Activated naive CD8-positive, alpha-beta T cell treated with anti-CD3 and anti-CD28 coated beads, Interleukin-2, amount 10 ng/mL, durations not matched to agents 7 days and 5 days (primary cell): ENCODE measurements at places on chromosomes 3 and 15. TPM values are rescaled to one million over a fixed set of nuclear protein-coding genes. Genes with fewer than 3 reads are reported as not detected.

Gene DENND4A
- total RNA-seq, result 56.7 TPM

Gene ZFAND6
- total RNA-seq, result 58.3 TPM

Gene CHRNA5
- 1.2 TPM for total RNA-seq

DNA sequence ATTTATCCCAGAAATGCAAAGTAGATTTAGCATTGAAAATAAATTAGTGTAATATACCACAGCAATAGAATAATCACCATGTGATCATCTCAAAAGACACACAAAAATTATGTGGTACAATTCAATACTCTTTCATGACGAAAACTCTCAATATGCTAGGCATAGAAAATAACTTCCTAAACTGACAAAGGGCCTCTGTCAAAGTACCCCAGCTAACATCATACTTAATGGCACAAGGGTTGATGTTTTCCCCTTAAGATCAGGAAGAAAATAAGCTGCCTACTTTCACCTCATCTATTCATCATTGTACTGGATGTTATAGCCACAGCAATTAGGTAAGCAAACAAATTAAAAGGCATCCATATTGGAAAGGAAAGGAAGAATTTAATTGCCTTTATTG lies 22.7 kb upstream of the NIPA2 start:
- no peak overlapping the region for H3K4me3 ChIP-seq
- no peaks in the 10 kb centered on the region for H3K4me1 ChIP-seq
- no peaks in the 10 kb centered on the region for H3K27me3 ChIP-seq
- H3K27ac ChIP-seq, result no peak overlapping the region

Gene ZNF662
- 2.2 TPM for total RNA-seq

Gene EPHB1
- 0.39 TPM for total RNA-seq

Gene CNTN4
- not detected for total RNA-seq

Gene CELF6
- total RNA-seq, result 2.2 TPM

DNA sequence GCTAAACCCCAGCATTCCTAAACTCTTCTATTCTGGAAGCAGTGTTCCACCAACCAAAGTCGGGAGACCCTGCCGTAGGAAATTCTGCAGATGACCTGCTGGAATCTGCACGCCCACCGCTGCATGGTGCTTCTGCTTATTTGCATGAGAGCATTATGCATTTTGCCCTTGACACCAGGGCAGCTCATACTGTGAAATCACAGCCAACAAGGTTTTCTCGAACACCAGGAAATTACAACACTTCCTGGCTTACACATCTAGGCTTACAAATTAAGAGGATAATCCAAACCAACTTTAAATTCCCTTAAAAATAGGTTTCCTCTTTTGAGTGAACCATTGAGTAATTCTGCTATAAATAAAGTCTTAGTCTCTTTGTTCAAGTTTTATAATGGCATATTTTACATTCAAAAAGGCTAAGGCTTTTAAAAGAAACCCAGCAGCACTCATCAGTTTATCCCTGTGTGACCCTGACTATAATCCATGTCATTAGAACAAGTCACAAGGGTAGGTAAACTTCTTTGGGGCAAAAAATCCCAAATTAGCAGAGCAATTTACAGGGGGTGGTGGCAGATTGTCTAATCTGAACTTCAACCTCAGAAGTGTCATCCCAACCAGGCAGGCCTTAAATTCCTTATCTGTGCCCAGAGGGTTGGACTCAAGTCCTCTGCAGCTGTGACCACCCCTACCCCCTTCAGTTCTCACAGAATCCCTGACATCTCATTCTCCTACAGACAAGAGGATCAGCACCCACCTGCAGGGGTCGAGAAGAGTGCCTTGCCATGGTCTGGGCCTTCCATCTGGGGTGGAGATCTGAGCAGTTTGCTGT lies 33.5 kb upstream of the RBP1 start:
- H3K4me3 ChIP-seq, result no peak overlapping the region
- no peak for DNase-seq
- no peak overlapping the region for H3K27ac ChIP-seq
- H3K27me3 ChIP-seq, result peaks cover 4% of the 10 kb centered on the region
- H3K4me1 ChIP-seq, result peaks cover 1% of the 10 kb centered on the region
- H3K36me3 ChIP-seq, result no peaks in the 10 kb centered on the region

GRCh38 chr3:140942221-140943104 lies 827 bp downstream of the SLC25A36 start:
- peak overlapping the region; percentile 97 for H3K27ac ChIP-seq
- H3K4me3 ChIP-seq, result peak overlapping the region; percentile 95
- peaks cover 5% of the 10 kb centered on the region for H3K36me3 ChIP-seq
- peak; percentile 62 for DNase-seq

GRCh38 chr3:176799675-176800074 lies 397.6 kb downstream of the TBL1XR1 start:
- DNase-seq, result no peak
- no peak overlapping the region for H3K27ac ChIP-seq
- no peak overlapping the region for H3K4me3 ChIP-seq
- H3K4me1 ChIP-seq, result no peaks in the 10 kb centered on the region
- no peaks in the 10 kb centered on the region for H3K36me3 ChIP-seq
- H3K27me3 ChIP-seq, result no peaks in the 10 kb centered on the region

Gene IGSF10
- not detected for total RNA-seq

DNA sequence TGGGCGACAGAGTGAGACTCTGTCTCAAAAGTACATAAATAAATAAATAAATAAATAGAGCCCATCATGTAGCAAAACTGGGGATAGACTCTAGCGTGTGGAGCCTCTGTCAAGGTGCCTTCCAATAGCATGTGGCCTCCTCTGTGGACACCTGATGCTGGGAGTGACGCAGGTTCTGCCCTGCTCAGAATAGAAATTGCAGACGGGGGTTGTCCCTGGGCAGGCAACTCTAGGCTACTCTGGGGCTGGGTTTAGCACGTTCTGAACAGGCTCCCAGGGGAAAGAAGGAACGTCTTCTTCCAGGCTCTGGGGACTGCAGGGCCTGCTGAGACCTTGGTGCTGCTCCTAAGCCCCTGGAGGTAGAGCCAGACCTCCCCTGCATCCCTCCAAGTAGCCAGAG lies 65.3 kb downstream of the EPHB3 start:
- H3K4me3 ChIP-seq, result no peak overlapping the region
- DNase-seq, result no peak
- H3K4me1 ChIP-seq, result no peaks in the 10 kb centered on the region
- no peaks in the 10 kb centered on the region for H3K36me3 ChIP-seq
- no peak overlapping the region for H3K27ac ChIP-seq

GRCh38 chr3:55322638-55323037 lies 164.5 kb downstream of the WNT5A start:
- DNase-seq, result no peak
- H3K4me1 ChIP-seq, result no peaks in the 10 kb centered on the region
- no peak overlapping the region for H3K4me3 ChIP-seq

Gene TIGIT
- total RNA-seq, result 35.5 TPM

- peaks cover 3% of the 10 kb centered on the region for H3K36me3 ChIP-seq
- H3K4me3 ChIP-seq, result no peak overlapping the region
These were observed 69.6 kb upstream of the CTNNB1 start for GRCh38 chr3:41129731-41130130.

DNA sequence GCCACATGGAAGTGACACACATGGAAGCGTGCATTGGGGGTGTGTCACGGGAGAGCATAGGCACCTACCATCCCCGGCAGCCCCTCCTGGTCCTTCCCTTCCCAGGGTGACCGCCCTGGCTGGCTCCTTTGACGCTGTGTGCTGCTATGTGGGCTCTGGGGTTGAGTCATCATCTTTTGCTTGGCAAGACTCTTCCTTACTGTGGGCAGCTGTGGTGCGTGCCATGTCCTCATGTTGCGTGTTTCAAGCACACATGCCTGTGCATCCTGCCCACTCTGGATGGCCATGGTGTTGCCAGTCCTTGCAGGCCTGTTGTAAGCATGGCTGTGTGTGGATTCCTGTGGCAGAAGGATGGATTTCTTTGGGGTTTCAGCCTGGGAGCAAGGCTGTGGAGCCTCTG lies 14.0 kb downstream of the PLXNA1 start:
- no peaks in the 10 kb centered on the region for H3K4me1 ChIP-seq
- DNase-seq, result no peak
- H3K27ac ChIP-seq, result no peak overlapping the region
- no peak overlapping the region for H3K4me3 ChIP-seq
- no peaks in the 10 kb centered on the region for H3K27me3 ChIP-seq

Gene CRABP1
- not detected for total RNA-seq

GRCh38 chr3:26703519-26703918 lies 80.9 kb downstream of the LRRC3B start:
- no peak overlapping the region for H3K4me3 ChIP-seq
- H3K36me3 ChIP-seq, result no peaks in the 10 kb centered on the region
- no peaks in the 10 kb centered on the region for H3K4me1 ChIP-seq
- no peaks in the 10 kb centered on the region for H3K27me3 ChIP-seq
- no peak for DNase-seq

DNA sequence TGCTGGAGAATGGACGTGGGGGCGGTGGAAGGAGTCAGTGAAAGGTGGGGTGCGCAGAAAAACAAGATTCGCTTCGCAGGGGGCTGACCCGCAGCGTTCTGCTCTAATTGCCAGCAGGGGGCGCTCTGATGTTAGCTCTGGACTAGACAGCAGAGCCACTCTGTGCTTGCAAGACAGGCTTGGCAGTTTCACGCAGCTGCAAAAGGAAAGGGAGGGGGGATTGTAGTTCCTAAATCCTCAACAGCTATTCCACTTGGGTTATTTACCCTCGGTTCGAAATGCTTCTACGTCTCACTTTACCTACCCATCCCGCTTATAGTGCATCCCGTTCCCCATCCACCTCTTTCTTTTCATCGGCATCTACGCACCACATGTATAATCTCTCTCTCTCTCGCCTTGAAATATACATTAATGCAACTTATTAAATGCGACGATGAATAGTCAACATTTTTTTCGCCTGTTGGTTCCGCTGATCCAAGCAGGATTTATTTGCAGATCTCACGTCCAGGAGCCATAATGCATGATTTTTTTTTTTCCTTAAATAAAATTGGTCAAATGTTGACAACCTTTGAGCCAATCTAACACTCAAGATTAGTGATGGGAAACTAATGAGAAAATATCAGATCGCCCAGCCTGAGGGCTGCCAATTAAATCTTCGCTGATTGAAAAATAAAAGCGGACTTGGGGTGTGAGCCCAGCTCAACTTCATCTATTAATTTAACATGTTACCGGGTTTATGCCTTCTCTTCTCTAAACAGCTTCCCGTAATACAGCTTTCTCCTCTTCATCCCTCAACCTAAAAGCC lies 216.4 kb downstream of the MEIS2 start:
- peak; percentile 69 for DNase-seq
- peaks cover 94% of the 10 kb centered on the region for H3K27me3 ChIP-seq
- H3K36me3 ChIP-seq, result peaks cover 1% of the 10 kb centered on the region
- no peak overlapping the region for H3K4me3 ChIP-seq

DNA sequence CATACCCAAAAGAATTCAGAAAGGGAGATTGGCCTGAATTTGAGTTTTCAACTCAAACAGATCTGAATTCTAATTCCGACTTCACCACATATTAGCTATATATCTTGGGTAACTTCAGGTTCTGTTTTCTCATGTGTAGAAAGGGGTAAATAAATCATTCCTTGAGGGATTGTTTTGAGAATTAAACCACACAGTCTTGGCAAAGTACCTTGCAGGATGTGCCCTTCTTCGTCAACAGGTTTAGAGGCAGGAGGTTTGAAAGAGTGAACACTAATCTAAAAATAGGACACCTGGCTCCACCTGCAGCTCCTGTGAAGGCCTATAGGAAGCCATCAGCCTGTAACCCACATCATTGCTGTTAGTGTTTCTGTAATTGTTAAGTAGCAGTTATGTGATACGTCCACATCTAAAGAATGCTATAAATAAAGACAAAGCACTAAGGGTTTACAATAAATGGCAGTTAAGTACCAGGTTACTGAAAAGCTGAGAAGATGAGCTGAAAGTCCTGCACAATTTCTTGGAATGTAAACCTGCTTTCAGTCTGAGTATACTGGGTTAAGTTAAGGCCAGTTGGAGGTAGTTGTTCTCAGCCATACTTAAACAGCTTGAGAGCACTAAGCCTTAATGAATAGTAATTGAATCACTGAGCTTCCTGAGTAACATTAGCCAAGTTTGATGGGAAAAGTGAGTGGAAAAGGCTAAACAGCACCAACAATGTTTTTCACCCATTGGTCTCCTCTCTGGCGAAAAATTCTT lies 6.0 kb downstream of the CCDC80 start:
- no peaks in the 10 kb centered on the region for H3K36me3 ChIP-seq
- peaks cover 1% of the 10 kb centered on the region for H3K4me1 ChIP-seq
- DNase-seq, result no peak
- H3K4me3 ChIP-seq, result no peak overlapping the region
- no peak overlapping the region for H3K27ac ChIP-seq

DNA sequence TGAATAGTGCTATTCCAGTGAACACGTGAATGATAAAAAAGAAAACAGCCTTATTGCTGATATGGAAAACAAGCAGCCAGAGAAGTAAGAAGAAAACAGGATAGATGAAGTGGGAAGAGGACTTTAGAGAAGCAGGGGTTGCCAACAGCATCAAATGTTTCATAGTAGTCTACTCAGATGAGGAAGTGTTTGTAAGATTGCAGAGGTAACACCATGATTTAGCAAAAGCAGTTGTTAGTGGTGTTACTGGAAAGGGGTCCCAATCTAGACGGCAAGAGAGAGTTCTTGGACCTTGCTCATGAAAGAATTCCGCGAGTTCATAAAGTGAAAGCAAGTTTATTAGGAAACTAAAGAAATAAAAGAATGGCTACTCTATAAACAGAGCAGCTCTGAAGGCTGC lies 108.8 kb upstream of the MCTP2 start:
- H3K27ac ChIP-seq, result no peak overlapping the region
- no peak for DNase-seq
- no peaks in the 10 kb centered on the region for H3K36me3 ChIP-seq
- H3K4me3 ChIP-seq, result no peak overlapping the region
- peaks cover 7% of the 10 kb centered on the region for H3K27me3 ChIP-seq

Gene SLC15A2
- total RNA-seq, result 3.7 TPM

Gene C3orf20
- total RNA-seq, result 0.17 TPM

- H3K27ac ChIP-seq, result peak overlapping the region; percentile 62
- DNase-seq, result peak; percentile 69
- H3K4me3 ChIP-seq, result peak overlapping the region; percentile 82
- peaks cover 8% of the 10 kb centered on the region for H3K4me1 ChIP-seq
These were observed 28.1 kb downstream of the NR1I2 start for GRCh38 chr3:119810018-119810435.

DNA sequence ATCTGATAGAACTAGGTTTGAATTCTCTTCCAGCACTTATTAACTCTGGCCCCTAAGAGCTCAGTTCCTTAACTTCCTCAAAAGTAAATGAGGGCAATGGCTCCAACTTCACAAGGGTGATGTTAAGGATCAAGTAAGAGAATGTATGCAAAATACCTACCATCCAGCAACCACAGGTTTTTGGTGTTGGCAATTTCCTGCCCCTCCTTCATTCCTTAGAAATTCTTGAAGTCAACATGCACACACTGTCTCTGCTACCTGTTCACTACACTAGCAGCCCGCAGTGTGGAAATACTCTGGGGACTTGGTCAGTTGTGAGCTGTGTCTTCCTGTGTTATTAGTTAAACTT lies 5.0 kb downstream of the ZBED2 start:
- H3K36me3 ChIP-seq, result peaks cover 80% of the 10 kb centered on the region
- H3K4me1 ChIP-seq, result peaks cover 48% of the 10 kb centered on the region
- no peak for DNase-seq
- no peak overlapping the region for H3K27ac ChIP-seq
- H3K4me3 ChIP-seq, result no peak overlapping the region
- H3K27me3 ChIP-seq, result no peaks in the 10 kb centered on the region
